ENCODE measurements at places on chromosomes 5 and 9.

- DNase-seq, result no peak
Observed at GRCh38 chr5:72177538-72177937, 70.3 kb downstream of the MAP1B start.

GRCh38 chr5:78771260-78772205, 123.0 kb upstream of the LHFPL2 start:
- no peak for DNase-seq

- DNase-seq, result no peak
Observed at GRCh38 chr9:89418474-89418845, 79.5 kb downstream of the SEMA4D start.

- DNase-seq, result peak; percentile 75
Observed at GRCh38 chr5:157271740-157272271, 5.9 kb downstream of the CYFIP2 start.

DNA sequence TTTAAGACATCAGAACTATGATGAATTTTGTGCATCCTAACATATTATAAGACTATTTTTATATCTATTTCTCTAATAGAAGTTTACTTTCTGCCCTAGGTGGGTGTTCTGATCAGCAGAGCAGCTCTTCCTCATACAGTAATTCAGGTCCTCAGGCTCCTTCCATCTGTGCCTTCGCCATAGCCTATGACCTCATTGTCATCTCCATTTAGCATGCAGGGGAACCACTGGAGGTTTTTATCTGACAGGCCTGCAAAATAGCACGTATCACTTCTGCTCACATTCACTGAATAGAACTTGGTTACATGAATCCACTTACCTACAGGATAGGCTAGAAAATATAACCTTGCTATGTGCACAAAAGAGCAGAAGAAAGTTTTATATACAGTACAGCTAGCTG, 159.4 kb upstream of the CCNH start:
- DNase-seq, result no peak

All from activated naive CD4-positive, alpha-beta T cell treated with anti-CD3 and anti-CD28 coated beads, Interleukin-2, amount 50 U/mL, for 16 hours (primary cell).